ENCODE measurements at places on chromosomes 6 and 20.

- DNase-seq = no peak
These were observed 113.8 kb downstream of the BTBD9 start for GRCh38 chr6:38525888-38526287.

DNA sequence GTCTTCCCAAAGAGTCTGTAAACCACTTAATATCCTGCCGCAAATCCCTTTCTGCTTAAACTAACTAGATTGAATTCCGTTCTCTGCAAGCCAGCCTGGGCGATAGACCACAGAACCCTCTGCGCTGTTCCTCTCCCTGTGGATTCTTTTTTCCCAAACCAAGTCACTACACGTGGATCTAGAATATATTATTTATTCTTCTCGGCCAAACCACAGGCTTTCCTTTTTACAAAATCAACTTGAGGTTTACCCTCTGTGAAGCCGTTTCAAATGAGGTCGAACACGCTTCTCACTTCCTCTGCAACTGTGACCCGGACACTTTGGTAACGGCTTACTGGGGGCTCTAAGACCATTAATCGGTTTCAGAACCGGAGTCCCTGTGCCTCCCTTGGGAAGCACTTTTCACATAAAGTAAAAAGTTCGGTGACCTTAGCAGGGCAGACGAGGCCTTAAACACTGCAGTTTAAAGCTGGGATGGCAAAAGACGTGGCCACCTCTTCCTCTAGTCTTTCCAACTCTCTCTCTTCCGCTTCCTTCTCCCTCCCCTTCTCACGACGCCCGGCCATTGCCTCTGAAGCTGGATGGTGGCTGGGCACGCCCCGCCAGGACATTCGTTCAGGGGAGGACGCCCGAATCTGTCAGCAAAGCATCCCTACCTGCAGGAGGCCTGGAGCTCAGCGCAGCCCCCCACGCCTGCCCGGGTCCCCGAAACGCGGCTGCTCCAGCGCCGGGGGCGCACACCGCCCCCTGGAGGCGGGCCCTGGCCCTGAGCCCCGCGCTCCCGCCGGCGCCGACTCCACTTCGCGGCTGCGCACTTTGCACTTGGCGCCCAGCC is 55.0 kb upstream of the FOXC1 start:
- DNase-seq = peak; percentile 47

- no peak for DNase-seq
These were observed 41.6 kb downstream of the ZBTB2 start for GRCh38 chr6:151349651-151350270.

GRCh38 chr20:24139846-24140245 is 151.3 kb upstream of the GGTLC1 start:
- no peak for DNase-seq

GRCh38 chr20:39630215-39630908 is 668.2 kb downstream of the DHX35 start:
- DNase-seq = no peak

- DNase-seq = no peak
These were observed 102.3 kb downstream of the CTNNBL1 start for GRCh38 chr20:37796121-37796520.

GRCh38 chr6:49082611-49083010 is 380.4 kb downstream of the MMUT start:
- DNase-seq = no peak

GRCh38 chr6:69693762-69694161 is 103.0 kb downstream of the LMBRD1 start:
- DNase-seq = no peak

- no peak for DNase-seq
These were observed 23.3 kb upstream of the CDKN1A start for GRCh38 chr6:36655085-36655724.

DNA sequence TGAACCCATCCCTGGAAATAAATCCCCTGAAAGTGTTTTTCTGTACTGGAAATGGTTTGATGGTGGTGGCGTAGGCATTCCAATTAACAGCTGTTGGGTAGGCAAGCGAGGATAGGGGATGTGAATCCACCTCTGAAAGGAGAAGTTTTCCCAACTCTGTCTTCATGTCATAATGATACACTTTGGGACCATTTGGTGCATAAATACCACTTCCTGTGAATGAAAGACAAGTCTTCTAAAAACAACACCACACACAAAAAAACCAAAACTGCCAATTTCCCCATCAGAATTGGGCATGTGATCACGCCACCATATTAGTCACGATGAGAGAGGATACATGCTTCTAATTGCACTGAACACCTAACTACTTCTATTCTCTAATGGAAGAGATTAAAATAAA is 6.4 kb downstream of the VNN2 start:
- no peak for DNase-seq

DNA sequence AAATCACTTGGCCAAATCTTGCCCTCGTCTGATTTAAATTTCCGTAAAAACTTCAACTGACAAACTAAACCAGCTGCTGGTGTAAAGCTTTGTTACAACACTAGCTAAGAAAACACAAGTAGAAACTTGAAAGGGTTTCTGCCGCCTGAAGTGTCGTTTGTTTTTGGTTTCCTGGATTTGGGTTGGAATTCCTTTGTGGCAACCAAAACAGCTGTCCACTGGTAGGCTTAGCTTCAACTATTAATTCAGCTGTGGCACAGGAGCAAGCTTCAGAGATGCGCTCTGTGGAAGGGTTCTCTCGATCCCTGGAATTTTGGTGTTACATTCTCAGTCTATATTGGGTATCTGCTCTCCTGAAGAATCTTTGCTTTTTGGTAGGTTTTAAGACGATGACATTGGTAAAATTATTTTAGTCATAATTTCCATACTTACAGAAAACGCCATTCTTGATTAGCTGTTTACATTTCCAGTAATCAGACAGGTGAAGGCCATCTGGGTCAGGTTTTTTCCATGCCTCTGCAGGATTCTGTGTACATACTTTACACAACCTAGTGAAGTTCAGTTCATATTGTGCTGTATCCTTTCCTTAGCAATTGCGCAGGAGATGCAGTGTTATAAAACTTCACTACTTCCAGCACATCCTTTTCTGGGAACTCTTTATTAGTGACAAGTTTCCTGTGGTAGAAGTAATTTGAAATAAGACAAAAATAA is 29.9 kb upstream of the SAMD3 start:
- DNase-seq = no peak

DNA sequence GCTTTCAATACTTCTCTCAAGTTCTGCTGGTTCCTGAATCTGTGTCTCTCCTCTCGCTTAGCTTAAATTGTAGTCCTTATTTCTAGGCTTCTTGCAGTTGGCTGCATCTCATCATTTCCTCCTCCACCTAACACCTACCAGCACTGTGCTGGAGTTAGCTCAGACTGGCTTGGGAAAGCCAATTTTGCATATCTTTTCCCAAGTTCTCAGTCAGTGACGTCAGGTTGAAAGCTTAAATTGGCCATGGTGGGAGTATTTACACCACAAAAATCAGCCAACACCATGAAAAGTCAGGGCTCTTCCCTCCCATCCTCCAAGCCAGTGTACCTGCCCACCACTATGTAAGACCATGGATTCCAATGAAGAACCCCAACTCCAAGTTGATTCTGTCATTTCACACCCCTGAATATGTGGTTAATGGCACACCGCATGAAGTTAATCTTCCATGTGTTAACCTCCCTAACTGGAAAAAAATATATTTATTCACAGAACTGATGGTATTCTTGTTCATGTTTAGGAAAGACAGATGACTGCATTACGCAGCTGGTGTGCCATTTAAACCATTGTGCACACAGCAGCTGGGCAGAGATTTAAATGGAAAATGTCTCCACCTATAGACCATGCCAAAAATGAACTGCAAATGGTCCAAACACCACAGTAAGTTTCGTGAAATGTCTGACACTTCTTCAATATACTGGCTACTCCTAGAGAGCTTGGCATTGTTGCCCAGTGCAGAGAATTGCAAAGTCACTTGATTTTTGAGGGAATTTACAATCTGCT is 274.1 kb upstream of the MAP3K7 start:
- DNase-seq = no peak

- peak; percentile 47 for DNase-seq
These were observed 5.8 kb upstream of the BFSP1 start for GRCh38 chr20:17536944-17537444.

DNA sequence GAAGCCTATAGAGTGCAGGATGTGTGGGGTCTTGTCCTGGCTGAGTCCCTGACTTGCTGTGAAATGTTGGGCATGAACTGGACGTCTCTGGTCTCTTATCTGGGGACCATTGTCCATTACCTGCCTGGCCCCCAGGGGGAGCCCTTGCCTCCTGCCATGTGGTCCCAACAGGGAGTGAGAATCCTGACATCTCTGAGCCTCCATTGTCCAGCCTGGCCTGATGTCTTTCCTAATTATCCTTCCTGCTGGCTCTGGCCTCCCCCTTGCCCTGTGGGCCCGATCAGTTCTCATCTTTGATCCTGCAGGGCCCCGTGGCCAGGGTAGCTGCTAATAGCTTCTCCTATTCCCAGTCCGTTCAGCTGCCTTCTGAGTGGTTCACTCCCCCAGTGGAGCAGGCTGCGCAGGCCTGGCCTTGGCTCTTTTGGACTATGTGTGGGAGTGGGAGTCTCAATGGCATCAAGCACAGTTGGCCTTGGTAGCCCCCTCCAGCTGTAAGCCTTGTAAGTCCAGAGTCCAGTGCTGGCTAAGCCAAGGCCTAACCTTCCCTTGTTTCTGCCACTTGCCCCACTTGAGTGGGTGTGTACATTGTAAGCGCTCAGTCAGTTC is 77.9 kb upstream of the RALY start:
- DNase-seq = peak; percentile 9

DNA sequence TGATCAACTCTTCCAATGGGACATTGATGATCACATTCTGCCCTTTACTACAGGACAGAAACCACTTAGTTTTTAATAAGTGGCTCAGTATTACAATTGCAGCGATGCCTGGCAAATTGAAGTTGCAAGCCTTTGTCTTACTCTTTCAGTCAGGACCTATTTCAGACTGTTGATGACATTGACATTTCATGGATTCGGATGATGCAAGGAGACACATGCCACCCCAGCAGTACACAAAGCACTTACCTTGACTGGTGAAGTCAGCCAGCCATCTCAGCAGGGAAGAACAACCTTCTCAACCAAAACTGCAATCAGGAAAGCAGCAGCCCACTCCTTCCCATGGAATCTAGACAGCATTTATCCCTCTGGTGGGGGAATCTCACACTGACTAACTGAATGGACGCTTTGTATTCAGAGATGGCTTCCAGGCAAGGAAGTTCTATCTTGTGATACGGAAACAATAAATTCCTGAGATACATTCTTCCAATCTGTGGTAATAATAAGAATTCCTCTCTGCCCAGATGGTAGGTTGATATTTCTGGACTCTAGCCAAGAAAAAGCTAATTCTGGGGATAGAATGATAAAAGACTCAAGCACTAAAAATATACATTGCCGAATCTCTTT is 24.8 kb downstream of the NFYA start:
- DNase-seq = no peak

DNA sequence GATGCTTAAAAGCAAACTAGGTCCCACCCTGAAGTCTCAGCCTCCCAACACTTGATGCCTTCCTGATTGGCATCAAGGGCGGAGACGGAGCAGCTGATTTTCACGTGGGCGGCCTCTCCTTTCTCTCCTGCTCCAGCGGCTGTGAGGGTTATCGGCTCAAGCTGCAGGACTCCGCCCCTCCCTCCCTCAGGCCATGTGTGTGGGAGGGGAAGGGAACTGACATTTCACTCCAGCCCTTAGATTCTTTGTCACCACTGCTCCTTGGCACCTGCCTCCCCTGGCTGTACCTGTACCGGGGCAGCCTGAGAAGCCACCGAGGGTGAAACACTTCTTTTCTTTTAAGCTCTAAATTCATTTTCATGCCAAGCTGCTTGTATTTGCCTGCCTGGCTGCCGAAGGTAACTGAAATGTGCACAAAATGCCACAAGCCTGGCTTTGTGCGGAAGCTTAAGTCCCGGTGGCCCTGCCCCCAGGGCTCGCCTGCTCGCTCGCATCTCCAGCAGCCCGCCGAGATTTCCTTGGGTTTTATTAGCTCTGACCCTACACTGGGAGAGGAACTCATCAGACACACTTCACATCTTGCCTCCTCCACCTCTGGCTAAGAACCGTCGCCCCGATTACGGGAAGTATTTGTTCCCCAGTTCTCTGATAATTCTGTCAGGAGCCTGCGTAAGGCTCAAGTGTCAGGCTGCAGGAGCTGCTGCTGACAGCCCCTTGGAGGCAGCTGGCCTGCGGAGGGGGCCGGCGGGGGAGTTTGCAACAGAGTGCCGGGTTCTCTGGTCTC is 9.6 kb upstream of the CPNE5 start:
- DNase-seq = no peak

DNA sequence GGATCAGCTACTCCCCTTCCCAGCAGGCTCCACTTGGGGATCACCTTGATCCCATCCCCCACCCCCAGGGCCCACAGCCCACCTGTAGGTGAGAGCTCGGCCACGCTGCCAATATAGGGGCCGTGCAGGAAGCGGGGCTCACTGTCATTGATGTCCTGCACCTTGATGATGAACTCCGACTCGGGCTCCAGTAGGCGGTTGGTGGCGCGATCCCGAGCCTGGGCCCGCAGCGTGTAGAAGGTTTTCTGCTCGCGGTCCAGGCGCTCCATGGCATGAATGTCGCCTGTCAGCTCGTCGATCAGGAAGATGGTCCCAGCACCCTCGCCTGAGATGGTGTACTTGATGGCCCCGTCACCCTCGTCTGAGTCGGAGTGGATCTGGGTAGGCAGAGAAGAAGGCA is 67.4 kb downstream of the CDH22 start:
- no peak for DNase-seq

DNA sequence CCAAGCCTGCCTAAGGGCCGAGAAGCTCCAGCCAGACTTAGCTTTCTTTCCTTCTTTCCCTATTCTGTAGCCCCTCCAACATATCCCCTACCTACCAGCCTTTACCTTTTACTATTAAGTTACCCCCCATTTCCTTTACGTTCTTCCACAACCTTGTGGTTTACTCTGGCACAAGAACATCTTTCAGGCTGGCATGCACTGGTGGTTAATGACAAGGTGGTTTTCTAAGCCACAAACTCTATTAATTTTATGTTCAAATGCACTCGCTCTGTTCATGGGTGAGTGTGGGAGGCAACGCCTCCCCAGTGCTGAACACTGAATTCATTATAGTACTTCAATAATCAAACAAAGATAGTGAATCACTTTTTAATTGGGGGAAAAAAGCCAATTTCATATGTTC is 64.4 kb downstream of the TRERF1 start:
- DNase-seq = no peak

DNA sequence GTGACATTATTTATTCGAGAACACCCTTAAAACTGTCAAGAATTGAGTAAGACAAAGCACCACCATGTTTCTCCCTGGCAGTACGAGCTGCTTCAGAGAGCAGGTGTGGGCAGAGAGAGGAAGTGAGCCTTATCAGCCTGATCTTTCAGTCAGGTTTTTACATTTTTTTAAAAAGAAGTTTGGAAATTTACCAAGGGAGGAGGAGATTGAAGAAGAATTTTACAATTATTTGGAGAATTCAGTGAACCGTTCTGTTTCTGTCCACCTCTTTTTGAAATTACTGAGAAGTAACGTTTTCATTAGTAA is 75.5 kb downstream of the ZDHHC14 start:
- no peak for DNase-seq

- DNase-seq = no peak
These were observed 44.3 kb upstream of the FRMD1 start for GRCh38 chr6:168123165-168123911.
